ENCODE measurements at places on chromosomes 3 and 15. TPM values are rescaled to one million over a fixed set of nuclear protein-coding genes. Genes with fewer than 3 reads are reported as not detected.

Gene CDHR4
- polyA plus RNA-seq = not detected

- no peak for DNase-seq
Measured at GRCh38 chr3:159800434-159801155, 188.0 kb upstream of the IL12A start.

DNA sequence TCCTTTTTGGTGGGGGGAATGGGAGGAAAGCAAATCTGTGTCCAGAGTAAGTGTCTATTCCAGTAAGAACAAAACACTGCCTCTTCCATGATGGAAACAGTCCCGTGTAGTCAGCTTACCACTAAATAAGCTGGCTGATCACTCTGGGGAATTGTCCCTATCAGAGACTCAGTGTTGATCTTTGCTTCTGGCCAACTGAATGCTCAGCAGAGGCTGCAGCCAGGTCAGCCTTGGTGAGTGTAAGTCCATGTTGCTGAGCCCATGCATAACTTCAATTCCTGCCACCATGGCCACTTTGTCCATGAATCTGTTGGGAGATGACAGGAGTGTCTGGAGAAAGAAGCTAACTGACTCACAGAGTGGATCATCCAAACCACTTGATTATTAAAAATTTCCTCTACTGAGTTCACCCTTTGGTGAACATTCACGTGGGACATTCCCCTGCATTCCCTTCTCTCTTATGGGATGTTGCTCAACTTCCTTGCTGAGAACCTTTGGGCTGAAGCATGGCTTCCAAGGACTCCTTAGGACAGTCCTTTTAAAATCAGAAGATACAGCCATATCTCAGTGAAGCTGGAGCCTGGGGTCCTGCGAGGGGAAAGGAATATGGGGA is 33.9 kb upstream of the XCR1 start:
- DNase-seq = no peak

DNA sequence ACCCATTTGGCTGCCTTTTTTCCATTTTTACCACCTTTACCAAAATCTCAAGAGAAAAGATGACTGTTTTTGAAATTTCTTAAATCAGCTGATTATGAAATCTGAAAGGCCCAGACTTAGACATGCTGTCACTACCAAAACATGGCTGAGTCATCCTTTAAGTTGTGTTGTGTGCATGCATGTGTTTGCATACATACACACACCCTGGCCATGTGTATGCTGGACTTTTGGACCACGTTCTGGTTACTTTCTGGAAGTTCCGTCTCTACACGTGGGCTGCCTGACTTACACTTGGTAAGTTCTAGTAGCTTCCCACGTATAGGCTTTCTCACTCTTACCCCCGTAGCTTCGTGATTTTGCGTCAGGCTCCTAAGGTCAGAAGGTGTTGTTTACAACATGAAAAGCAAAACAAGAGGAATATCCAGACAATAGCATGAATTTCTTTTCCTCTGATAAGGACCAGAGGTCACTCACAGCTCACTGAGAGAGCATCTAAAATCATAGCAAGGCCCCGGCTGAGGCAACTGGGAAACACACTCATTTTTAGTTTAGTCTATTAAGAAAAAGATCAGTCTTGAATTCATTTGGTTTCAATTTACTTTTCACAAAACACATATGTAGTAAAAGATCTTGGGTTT is 62.4 kb downstream of the COL8A1 start:
- no peak for DNase-seq

DNA sequence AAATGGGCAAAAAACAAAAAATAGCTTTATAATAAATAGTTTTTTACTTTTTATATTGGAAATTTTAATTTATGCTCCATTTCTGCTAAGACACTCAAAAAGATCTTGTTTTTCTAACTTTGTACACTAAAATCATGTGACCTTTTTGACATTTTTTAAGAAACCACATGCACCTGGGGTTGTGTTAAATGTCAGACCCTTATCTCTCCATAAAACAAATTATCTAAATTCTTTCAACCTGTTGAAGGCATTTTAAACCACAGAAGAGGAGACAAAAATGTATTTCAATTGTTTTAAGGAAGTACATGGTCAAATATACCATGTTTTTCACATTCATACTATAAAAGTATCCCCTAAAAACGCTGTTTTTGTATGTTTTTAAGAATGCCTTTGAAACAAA is 29.2 kb downstream of the IFT80 start:
- no peak for DNase-seq

DNA sequence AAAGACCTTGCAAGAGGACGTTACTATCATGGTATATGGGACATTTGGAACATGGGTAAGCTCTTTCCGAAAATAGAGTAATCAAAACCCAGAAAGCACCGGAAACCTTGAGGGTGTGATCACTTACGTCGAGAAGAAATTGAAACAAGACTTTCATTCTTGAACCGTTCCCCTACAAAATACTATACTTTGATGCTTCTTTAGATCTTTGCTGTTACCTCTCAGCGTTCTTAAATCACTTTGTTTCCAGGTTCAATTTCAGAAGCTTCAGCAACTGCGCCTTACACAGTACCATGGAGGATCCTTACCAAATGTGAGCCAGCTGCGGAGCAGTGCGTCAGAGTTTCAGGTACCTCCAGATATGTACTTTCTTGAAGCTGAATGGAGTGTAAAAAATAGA is 10.1 kb downstream of the CRTC3 start:
- no peak for DNase-seq

- DNase-seq = no peak
Measured at GRCh38 chr3:140532793-140533330, 145.0 kb upstream of the TRIM42 start.
